ENCODE measurements at places on chromosomes 6 and 20. TPM values are rescaled to one million over a fixed set of nuclear protein-coding genes. Genes with fewer than 3 reads are reported as not detected.

PACSIN1 gene
- not detected for total RNA-seq

GRCh38 chr6:124955108-124955856 is 7.0 kb upstream of the RNF217 start:
- H3K36me3 ChIP-seq: no peaks in the 10 kb centered on the region
- H3K27me3 ChIP-seq: no peaks in the 10 kb centered on the region
- no peaks in the 10 kb centered on the region for H3K4me1 ChIP-seq
- H3K27ac ChIP-seq: no peak overlapping the region
- H3K4me3 ChIP-seq: no peak overlapping the region
- no peak for DNase-seq

DNA sequence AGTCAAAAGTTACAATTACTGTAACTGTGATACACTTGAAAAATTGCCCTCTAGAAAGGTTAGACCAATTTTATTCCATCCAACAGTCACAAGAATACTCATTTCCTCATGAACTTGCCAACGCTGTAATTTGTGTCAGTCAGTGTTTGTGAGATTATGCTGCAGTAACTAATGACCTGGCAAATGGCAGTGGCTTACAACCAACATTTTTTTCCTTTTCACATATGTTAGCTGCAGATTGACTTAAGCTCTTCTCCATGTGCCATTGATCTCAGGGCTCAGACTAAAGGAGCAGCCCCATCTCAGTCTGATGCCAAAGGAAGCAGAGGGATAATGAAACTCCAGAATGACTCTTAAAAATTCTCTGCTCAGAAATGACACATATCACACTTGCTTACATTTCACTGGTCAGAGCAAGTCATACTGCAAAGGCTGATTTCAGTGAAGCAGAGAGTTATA is 92.3 kb upstream of the ELOVL5 start:
- peak overlapping the region; percentile 22 for H3K27ac ChIP-seq
- no peaks in the 10 kb centered on the region for H3K4me1 ChIP-seq
- no peak overlapping the region for H3K4me3 ChIP-seq
- H3K36me3 ChIP-seq: no peaks in the 10 kb centered on the region
- no peak for DNase-seq

CLDN20 gene
- not detected for total RNA-seq

DNA sequence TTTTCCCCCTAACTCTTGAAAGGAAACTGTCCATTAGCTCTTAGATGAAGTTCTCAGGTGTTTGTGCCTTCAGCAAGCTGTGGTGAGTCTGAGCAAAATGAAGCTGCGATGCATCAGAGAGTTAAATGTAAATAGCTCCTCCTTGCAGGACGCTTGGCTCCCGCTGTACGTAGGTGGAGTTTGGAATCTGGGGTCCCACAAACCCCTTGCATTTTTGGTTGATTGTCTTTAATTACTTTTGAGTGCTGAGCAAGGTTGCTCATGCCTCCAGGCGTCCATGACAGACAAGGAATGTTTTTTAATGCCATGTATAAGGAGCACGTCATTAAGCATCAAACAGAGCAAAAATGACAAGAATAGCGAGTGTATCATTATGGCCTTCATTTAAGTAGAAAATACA is 300.5 kb downstream of the TFAP2C start:
- H3K36me3 ChIP-seq: no peaks in the 10 kb centered on the region
- no peak for DNase-seq
- no peaks in the 10 kb centered on the region for H3K27me3 ChIP-seq
- no peaks in the 10 kb centered on the region for H3K4me1 ChIP-seq
- no peak overlapping the region for H3K27ac ChIP-seq

Data from uterus (tissue), 4 donors.